CD4-positive, alpha-beta T cell treated with Interleukin-4 for 4 hours (primary cell): ENCODE measurements at places on chromosomes 12 and 14.

GRCh38 chr14:86357876-86358275 is 827.9 kb downstream of the FLRT2 start:
- DNase-seq, result no peak

- DNase-seq, result no peak
Measured at GRCh38 chr14:36940476-36940875, 231.9 kb downstream of the SLC25A21 start.

DNA sequence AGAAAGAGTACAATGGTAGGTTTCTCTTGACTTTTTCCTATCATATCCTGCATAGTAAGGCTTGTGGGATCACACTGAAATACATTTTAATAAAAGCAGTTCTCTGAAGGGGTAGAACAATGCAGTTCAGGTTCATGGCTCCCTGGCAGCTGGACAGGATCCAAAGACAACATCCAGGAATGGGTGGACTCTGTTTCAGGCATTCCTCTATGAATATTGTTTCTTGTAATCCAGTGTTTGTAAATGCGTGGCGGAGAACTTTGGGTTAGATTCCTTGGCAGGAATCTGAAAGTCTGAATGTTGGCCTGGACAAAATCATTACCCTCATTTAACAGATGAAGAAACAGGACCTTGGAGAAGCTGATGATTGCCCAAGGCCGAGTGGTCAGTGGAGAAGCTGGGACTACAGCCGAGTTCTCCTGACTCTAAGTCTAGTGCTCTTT is 43.5 kb downstream of the SYNE2 start:
- no peak for DNase-seq

DNA sequence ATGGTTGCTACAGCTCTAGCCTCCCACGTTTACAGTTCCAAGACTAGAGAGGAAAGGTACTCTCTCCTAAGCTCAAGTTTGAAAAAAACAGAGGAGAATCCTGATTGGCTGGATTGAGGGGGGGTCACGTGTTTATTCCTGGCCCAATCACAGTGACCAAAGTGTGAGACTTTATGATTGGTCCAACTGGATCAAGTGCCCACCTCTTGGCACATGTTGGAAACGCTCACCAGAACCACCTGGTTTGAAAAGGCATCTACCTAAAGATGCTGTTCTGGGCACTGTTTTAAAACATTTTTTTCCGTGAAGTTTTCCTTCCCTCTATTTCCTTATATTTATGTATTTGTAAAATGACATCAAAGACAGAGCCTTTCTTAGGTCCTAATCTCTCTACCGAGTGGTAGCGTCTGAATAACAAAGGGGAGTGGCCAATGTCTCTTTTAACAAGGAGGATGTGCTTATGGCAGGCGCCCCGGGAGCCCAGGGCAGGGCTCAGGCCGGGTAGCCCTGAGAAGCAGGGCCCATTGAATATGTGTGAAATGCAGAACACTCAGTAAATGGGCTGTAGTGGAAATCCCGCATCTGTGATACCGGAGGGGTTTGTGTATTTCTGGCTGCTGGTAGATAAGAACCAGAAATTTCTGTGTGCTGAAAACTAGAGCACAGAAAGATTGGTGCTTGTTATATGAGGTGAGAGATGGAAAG is 146.2 kb downstream of the ATP23 start:
- no peak for DNase-seq

GRCh38 chr12:2256915-2257314 is 204.1 kb downstream of the CACNA1C start:
- no peak for DNase-seq

DNA sequence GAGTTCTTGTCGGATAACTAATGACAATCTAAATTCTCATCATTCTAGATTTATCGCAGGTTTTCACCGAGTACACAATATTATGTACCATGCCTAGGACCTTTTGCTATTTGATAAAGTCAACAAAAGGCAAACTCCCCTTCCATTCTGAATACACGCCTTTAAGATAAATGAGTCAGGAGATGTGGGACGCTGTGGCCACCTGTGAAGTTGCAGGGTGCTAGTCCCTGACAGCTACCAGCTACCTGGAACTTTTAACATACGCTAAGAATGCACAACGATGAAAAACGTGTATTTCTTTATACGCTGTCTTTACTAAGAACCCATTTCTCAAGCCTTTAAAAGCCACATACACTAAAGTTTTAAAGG is 678 bp downstream of the MDM1 start:
- DNase-seq, result no peak

- no peak for DNase-seq
Measured at GRCh38 chr14:64953661-64954060, 11.1 kb upstream of the GPX2 start.

- DNase-seq, result no peak
Measured at GRCh38 chr12:111699-112493, 45.3 kb downstream of the IQSEC3 start.

GRCh38 chr14:63650256-63650952 is 8.7 kb upstream of the WDR89 start:
- peak; percentile 81 for DNase-seq

GRCh38 chr14:82725213-82725612 is 1191.6 kb upstream of the SEL1L start:
- DNase-seq, result no peak

- DNase-seq, result no peak
Measured at GRCh38 chr12:87238466-87238865, 790.7 kb downstream of the C12orf50 start.
